Naive thymus-derived CD8-positive, alpha-beta T cell (primary cell): ENCODE measurements at places on chromosomes 7 and 10. TPM values are rescaled to one million over a fixed set of nuclear protein-coding genes. Genes with fewer than 3 reads are reported as not detected.
A peak's percentile ranks its signal among the peaks of the same experiment; 100 is the strongest.

GRCh38 chr10:100654782-100655325 lies 90.5 kb upstream of the PAX2 start:
- DNase-seq: peak; percentile 37

GRCh38 chr7:4076701-4077294 lies 605.3 kb upstream of the FOXK1 start:
- no peak for DNase-seq

DNA sequence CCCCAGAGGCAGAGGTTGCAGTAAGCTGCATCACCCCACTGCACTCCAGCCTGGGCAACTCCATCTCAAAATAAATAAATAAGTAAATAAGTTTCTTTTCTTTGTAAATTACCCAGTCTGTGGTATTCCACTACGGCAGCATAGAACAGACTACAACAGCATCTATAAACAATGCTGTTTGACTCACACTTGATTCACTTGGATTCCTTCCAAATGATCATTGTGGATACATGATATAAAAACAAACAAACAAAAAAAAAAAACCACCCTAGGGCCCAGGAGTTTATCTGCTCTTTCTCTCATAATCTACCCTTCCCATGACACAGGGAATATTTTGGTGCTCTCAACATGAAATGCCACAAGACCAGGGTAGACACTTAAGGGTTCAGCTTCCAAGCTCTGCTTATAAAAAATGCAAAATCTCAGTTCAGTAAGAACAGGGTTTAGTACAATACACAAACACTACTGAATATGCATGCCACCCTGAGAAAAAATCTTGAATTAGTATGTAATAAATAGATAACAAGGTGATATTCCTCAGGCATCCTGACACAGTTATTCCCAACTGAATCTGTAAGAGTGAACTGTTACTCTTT lies 200.9 kb downstream of the FAM107B start:
- no peak for DNase-seq

GRCh38 chr7:38245409-38245977 lies 27.9 kb downstream of the TARP start:
- no peak for DNase-seq

- peak; percentile 77 for DNase-seq
Observed at GRCh38 chr7:141701489-141702046, 398 bp downstream of the DENND11 start.

DNA sequence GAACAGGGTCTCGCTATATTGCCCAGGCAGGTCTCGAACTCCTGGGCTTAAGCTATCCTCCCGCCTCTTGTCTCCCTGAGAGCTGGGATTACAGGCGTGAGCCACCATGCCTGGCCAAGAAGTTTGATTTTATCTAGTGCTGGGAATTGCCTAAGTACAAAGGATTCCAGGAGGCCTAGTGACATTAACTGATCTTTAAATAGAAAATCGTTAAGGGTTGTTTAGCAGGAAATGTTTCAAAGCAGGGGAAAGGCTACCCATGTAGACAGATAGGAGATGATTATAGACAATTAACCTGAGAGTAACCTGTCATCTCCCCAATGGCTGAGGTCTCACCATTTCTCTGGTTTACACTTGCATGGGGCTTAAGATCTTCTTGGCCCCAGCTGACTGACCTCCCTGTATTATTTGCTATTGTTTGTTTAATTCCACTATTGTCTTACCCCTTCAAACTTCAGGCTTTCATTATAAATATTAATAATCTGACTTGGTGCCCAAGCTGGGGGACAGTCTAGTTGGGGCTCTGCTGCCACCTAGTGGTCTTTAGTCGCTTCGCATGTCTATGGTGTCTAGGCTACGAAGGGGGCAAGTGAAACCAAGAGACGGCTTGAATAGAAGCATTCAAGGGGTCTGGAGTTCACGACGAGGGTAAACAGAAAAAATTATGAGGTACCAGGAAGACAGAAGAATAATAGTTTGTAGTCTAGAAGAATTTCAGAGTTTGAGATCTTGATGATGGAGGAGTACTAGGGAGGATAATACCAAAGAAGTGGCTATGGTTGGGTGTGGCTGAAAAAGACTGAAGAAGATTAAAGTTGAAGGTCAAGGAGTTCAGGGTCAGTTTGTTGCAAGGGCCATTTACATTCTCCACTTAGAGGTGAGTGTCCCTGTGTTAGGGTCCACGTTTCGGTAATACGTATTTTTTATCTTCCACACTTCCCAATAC lies 40.4 kb upstream of the BPGM start:
- DNase-seq: peak; percentile 27

DNA sequence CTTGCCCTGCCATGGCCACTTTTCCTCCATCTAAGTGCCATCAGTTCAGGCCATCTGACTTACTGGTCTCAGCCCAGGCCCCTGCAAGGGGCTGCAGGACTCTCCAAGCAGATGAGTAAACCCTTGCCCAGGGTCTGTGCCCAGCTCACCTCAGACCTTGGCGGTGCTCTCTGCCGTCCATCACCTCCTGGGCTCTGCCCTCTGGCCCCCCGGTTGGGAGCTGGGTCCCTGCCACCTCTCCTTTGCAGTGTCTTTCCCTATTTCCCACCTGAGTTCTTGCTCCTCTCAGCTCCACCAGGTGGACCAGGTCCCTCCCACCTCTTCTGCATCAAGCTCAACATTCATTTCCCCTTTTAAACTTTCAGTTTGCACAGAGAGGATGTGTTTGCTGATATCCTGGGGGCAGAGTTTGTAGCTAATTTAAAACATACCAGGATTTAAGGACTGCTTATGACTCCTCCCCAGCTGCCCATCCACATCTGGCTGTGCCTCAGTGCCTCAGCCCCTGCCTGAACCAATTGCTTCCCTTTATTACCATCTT lies 135.5 kb downstream of the SLIT1 start:
- no peak for DNase-seq

DNA sequence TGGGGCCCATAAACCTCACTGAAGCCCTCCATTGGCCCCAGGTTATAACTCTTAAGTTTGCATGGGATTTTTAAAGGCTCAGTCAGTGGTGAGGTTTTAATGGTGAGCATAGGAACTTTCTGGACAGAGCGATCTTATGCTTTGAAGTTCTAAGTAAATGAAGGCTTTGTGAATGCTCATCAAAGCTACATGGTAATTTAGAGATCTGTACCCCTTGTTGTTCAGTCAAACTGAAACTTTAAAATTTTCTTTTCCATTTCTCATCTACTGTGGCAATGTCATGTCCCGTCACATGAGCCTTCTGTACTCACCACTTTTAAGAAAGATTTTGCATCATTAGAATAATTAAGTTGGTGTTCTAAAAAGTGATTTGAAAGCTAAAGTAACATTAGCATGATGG lies 39.9 kb downstream of the CHN2 start:
- DNase-seq: no peak

HTR7 gene
- 0.07 TPM for polyA plus RNA-seq
